NCI-H1092 (cell line): ENCODE measurements at places on chromosomes 1 and 21.

GRCh38 chr1:39694026-39694425, 2.8 kb upstream of the HPCAL4 start:
- DNase-seq = no peak

DNA sequence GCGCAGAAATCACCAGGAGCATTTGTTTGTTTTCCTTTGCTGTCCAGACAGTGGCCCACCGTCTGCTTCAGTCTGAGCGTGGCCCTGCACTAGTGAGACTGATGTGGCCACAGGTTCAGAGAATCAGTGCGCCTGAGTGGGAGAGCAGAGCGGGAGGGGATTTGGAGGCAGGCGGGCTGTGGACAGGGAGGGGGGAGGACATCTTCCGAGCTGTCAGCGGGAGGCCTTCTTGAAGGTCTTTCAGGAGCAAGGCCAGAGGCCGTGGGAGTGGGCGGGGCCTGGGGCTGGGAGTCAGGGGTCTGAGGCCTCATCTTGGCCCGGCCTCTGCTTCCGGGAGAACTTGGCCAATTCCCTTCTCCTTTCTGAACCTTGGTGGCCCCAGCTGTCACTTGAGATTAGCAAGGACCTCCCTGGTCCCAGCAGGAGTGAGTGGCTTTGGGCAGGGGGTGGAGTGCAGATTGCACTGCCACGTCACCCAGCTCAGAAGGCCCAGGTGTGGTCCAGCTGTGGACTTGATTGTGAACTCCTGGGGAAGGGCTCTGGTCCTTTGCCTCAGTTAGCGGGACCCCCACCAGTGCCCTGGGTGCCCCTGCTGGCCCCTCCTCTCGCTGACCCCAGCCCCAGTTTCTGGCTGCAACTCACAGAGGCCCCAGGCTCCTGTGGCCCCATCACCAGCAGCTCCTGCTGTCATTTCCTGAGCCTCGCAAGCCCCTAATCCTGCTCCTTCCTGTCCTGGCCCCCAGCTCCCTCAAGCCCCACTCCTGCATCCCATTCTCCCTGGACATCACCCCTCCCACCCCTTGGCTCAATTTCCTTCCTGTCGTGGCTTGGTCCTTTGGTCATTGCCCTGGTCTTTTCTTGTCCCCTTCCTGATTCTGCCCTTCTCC, 8.4 kb downstream of the TNFRSF1B start:
- no peak for DNase-seq

GRCh38 chr1:64240206-64240605, 36.8 kb downstream of the UBE2U start:
- no peak for DNase-seq

- no peak for DNase-seq
Observed at GRCh38 chr1:218322762-218323161, 22.4 kb upstream of the TGFB2 start.

GRCh38 chr1:109535971-109536491, 3.6 kb upstream of the GPR61 start:
- DNase-seq = peak; percentile 88

GRCh38 chr1:37620707-37621106, 14.0 kb downstream of the RSPO1 start:
- peak; percentile 32 for DNase-seq

- no peak for DNase-seq
Observed at GRCh38 chr21:34148419-34148804, 75.0 kb downstream of the MRPS6 start.

DNA sequence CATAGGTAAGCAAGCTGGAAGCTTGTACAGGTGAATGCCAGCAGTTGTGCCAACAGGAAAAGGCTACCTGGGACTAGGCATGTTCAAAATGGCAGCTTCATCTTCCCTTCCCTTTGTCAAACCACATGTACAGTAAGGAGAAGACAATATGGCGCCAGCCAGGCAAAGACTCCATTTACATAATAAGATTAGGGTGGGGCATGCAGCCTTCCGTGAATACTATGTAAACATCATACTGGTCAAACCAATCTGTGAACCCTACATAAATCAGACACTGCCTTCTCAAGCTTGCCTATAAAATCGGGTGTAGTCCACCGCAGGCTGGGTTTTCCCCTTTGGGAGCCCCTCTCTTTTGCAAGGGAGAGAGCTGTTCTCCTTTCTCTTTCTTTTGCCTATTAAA, 24.6 kb downstream of the ATF3 start:
- no peak for DNase-seq

- DNase-seq = no peak
Observed at GRCh38 chr1:211068976-211069375, 65.0 kb downstream of the KCNH1 start.

DNA sequence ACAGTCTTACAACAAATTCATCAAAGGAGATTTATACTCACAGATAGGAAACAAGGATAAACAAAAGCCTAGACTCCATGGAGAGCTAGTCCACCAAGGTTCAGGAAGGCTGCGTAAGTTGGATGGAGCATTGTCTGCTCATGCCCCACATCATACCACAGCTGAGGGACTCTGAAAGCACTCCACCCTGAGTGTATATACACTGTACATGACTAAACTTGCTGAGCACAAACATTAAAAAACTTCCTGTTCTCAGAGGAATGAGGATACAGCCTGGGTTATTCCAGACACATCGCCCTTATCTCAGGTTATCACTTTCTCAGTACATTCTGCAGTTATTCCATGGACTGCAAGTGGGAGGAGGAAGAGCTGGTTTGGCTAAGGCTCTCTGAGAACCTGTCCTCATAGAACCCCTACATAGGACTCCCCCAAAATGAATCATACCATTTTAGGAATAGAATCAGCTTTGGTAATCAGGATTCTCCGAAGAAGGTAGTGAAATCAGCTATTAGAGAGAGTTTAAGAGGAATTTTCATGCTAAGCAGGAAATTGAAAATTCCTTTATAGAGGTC, 58.0 kb upstream of the PRMT6 start:
- DNase-seq = no peak

DNA sequence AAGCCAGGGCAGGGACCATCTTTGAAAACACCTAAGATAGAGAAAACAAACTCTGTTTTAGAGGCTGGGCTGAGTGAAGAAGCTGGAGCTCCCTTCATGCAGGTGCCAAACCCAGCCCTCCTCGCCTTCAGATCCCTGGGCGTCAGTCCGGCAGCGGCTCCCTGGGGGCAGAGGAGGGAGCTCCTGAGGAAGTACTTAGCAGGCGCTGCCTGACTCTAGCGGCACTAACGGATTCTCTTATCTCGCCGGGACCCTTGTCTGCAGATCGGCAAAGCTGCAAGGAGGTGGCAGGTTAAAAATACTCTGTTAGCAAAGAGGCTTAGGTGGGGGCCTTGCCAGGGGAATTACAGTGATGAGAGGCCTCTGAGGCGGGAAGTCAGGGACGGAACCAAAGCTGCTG, 79.6 kb downstream of the PLXNA2 start:
- no peak for DNase-seq
